Type B pancreatic cell (in vitro differentiated cells): ENCODE measurements at places on chromosomes 4 and X.

DNA sequence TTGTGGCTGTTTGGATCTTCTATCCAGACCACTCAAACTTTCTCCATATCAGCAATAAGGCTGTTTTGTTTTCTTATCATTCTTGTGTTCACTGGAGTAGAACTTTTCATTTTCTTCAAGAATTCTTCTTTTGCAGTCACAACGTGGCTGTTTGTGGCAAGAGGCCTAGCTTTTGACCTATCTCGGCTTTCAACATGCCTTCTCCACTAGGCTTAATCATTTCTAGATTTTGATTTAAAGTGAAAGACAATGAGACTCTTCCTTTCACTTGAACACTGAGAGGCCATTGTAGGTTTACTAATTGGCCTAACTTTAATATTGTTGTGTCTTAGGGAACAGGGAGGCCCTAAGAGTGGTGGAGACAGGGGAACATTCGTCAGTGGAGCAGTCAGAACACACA lies 19.1 kb downstream of the FGF2 start:
- no peak for DNase-seq

- DNase-seq, result no peak
Observed at GRCh38 chr4:153204728-153205648, 745 bp downstream of the TRIM2 start.

DNA sequence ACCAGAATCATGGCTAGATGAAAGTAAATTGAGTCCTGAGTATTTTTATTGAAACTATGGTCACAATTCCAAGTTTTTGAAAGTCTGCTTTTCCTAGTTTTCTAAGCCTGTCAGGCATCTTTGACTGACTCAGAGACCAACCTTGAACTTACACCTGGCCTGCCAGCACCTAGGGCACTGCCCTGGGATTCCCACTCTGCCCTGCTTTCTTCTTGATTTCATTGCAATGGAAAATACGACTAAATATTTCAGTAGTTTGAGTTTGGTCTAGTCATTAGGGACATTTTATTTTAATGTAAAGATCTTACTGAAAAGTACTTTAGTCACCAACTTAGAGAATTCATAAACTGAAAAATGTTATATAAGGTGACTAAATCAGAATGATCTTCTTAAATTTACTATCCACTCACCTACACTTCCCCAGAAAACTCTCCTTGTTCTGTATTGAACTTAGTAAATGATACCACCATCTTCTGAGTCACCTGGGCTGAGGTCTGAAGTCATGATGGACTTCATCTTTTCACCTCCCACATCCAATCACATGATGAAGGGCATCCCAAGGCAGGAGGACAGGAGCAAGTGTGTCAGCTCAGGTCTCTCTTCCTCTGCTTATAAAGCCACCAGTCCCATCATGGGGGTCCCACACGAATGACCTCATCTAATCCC lies 11.6 kb upstream of the PYURF start:
- no peak for DNase-seq

DNA sequence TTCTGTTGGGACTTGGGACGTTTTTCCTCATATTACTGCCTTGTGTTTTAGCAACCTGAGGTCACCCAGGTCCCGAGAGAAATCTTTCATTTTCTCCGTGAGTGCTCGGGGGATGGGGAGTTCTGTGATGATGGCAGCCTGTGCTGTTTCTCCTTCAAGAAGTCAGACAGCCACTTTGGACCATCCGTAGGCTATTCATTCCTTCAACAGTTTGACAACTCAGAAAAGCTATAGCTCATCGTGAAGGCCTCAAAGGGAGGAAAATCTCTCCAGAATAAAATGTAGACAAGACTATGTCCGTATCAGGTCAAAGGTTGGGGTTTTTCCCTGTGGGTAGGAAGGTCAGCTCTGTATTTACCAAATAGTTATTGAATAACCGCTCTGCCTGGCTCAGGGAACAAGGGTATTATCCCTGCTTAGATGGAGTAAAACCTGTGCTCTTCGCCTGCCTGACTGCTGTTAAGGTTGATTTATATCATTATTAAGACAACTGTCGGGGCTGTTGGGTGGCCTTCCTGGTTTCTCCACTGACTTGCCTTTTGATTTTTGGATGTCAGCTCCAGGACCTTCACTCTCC lies 36.6 kb downstream of the FAM114A1 start:
- DNase-seq, result no peak

DNA sequence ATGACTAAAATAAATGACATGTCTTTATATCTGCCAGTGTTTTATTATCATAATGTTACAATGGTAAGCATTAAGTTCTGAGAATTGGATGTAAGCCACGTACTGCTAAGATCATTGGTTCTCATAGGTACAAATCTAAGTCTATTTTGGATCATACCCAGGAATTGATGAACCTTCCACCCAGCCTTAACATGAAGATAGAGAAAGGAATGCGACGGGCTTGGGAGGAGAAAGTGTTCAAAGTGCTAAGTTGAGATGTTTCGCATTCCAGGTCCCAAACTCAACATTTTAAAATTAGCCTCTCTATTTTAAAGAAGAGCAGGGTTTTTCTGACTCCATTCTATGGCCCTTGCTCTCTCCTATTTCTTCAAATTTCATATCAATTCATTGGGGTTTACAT lies 54.9 kb upstream of the FRAS1 start:
- no peak for DNase-seq
